ENCODE measurements at places on chromosomes 5 and 9.

GRCh38 chr5:166581826-166582225 lies 1709.6 kb upstream of the WWC1 start:
- no peak for DNase-seq

DNA sequence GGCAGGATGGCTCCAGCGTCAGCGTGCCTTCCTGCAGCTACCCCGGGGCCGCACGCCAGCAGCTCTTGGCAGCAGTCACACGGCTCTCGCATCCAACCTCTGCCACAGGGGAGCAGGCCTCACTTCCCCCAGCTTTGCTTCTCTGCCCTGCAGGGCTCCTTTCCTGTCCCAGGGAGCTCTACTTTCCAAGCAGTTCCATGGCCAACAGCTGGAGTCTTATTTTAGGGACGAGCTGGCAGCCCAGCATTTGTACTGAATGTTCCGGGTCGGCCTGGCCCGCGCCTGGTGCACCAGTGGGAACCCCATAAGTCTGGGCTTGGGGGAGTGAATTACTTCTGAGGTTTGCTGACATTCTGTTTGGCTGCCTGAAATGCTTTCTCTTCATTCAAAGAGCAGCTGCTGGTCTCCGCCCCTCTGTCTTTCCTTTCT lies 34.6 kb downstream of the GADD45G start:
- DNase-seq = peak; percentile 48

GRCh38 chr9:14692470-14693250 lies 572 bp downstream of the ZDHHC21 start:
- no peak for DNase-seq

DNA sequence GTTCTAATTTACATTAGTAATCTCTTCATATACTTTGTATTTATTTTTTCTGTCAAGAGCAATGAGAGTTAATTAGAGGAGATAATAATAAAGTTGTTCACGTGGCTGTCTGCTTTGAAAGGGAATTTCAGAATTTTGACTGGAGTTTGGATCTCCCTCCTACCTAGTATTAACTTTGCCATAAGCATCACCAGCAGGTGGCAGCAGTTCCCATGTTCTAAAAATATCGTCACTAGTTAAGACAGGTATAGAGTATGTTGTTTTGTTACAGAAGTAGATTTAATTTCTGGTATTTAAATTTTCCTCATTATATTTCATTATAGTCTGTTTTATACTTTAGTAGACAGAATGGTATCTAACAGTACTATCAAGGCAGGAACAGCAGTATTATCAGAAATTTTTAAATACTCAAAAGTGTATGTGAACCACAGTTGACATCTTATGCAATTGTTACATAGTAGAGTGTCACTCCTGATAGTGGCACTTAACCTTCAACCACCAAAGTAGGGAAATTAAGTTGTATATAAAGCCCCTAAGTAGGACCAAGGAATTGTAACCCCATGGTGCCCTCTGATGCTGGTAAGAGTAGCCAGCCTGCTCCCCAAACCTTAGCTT lies 20.4 kb downstream of the GNPDA1 start:
- peak; percentile 56 for DNase-seq

DNA sequence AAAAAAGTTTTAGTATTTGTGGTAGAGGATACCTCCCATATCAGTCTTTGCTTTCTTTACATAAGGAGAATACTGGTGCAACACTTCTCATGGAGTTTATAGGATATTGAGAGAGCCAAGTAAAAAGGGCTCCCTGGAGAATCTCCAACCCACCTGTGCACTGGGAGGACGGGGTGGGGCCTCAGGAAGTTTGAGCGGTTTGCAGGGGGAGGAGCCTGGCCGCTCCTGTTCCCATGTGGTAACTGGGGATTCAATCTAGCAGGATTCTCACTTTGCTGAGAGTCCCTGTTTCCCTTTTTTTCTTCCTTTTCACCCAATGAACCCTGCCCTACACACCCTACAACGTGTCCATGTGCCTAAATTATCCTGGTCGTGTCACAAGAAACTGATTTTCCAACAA lies 82.8 kb downstream of the APTX start:
- DNase-seq = no peak

GRCh38 chr5:89253666-89254352 lies 370.8 kb upstream of the MEF2C start:
- peak; percentile 96 for DNase-seq

GRCh38 chr9:72734631-72735030 lies 213.2 kb downstream of the TMC1 start:
- DNase-seq = no peak

- DNase-seq = no peak
Observed at GRCh38 chr5:27473307-27474046, 435.1 kb upstream of the CDH9 start.

DNA sequence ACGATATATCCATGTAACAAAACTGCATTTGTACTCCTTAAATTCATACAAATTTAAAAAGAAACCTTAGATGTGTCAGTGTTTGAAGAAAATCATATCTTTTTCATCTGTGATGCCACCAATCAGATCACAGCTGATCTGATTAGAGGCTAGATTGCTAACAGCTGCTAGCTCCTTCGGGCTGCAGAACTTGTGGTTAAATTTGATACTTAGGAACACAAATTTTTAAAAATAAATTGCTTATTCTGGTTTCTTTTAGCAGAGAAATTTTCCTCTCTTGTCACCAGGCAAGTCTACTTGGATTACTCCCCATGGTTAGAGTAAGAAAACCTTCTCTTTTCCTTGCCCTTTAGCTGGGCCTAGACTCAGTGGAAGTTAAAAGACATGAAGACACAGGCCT lies 94.6 kb upstream of the RANBP6 start:
- no peak for DNase-seq

GRCh38 chr5:113235884-113236283 lies 198.9 kb downstream of the TSSK1B start:
- no peak for DNase-seq

Data from skin of body (tissue), 3 donors.